ENCODE measurements at places on chromosomes 6 and 20.

DNA sequence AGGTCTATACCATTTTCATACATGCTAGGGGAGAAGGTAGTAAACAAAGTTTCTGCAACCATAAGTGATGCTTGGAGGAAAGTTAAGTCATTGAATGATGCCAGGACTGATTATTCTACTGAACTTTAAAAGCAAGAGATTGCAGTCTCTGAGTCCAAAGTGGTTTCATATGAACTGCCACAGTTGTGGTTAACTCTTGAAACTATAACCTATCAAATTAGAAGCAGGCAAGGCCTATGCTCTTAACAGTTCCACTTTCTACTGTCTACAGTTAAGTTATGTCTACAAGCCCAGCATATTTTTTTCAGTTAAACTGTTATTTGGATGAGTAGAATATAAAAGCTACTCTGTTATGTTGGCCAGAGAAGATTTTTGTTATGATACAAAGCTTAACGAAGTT lies 326.5 kb upstream of the RUNX2 start:
- no peak for DNase-seq

DNA sequence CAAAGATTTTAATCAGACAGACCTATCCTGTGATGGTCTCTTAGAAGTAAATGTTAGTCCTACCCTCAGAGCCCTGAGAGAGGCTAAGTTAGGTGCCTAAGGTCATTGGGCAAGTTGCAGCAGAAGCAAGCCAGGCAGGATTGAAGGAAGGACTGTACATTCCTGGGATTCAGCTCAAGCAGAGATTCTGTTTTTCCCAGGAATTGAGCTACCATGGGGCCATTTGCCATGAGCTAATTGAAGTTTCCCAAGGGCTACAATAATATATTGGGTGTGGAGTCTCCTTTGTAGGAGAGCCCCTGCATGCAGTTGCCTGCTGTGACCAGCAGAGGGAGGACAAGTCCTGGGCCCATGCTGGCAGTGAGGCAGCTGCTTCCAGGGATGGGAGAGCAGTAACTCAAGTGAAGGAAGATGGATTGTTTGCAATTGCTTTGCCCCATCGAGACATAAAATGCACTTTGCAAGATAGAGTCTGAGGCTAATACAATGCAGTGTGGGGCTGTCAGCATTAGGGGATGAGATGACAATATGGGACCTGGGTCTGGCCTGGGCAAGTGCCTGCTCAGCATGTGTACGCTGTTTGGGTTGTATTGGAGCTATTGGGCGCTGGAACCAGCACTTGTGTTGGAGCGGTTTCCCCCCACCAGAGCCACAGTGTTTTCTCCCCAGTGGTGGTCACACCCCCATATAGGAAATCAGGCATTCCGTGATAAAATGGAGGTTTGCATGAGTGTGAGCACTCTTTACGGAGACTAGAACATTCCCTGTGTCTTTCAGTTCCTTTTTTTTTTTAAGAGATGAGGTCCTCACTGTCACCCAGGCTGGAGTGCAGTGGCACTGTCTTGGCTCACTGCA lies 27.9 kb downstream of the DNMT3B start:
- DNase-seq, result peak; percentile 95

- DNase-seq, result no peak
Measured at GRCh38 chr6:82111818-82112217, 135.7 kb downstream of the IBTK start.

DNA sequence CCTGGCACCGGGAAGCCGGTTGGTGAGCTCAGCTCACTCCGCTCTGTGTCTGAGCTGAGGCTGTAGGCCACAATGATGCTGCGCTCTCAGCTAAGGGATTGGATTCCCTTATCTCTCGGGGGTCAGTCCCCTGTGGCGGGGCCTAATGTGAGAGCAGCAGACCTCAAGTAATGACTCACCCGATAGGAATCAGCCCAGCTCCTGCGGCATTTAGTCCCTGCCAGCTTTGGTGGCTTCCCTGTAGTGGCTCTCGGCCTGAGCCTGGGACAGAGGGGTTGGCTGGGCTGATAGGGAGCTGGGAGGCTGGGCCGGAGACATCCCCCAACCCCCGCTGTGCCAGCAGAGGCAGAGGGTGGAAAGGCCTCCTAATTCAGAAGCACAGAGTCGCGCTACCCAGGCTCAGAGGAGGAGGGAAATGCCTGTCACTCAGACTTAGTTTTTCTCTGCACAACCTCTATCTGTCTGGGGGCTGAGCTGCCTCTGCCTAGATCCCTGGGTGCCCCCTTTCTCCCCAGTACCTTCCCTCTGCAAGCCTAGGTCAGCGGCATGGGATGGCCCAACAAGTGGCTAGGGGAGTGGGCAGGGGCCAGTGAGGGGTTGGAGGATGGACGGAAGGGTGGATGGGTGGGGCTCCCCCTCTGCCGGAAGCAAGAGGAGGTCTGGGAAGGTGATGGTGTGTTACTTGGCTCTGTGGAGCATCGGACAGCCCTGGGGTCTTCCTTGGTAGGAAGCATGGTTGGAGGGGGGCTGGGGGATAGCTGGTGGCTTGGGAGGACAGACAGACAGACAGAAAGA lies 92.2 kb downstream of the CDH22 start:
- peak; percentile 64 for DNase-seq

DNA sequence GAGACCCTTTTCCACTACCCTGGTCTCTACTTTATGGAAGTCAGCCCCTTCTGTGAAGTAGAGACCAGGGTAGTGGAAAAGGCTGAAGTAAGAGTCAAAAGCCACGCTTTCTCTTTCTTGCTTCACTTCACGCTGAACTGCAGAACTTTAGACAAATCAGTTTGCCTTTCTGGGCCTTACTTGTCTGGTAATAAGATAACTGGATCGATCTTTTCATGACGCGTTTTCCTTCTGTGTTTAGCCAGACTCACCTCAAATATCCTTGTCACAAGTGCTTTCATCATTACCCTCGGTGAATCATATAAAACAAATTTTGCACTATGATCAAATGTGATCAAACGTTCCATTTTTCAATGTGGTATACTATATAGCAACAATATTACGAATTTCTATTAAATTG lies 170.7 kb downstream of the CLIC5 start:
- DNase-seq, result no peak

- DNase-seq, result no peak
Measured at GRCh38 chr20:17620371-17621228, 50.7 kb downstream of the DSTN start.

GRCh38 chr20:23225407-23226060 lies 125.1 kb upstream of the NXT1 start:
- peak; percentile 83 for DNase-seq

GRCh38 chr20:9261781-9262180 lies 192.9 kb downstream of the PLCB4 start:
- DNase-seq, result no peak

DNA sequence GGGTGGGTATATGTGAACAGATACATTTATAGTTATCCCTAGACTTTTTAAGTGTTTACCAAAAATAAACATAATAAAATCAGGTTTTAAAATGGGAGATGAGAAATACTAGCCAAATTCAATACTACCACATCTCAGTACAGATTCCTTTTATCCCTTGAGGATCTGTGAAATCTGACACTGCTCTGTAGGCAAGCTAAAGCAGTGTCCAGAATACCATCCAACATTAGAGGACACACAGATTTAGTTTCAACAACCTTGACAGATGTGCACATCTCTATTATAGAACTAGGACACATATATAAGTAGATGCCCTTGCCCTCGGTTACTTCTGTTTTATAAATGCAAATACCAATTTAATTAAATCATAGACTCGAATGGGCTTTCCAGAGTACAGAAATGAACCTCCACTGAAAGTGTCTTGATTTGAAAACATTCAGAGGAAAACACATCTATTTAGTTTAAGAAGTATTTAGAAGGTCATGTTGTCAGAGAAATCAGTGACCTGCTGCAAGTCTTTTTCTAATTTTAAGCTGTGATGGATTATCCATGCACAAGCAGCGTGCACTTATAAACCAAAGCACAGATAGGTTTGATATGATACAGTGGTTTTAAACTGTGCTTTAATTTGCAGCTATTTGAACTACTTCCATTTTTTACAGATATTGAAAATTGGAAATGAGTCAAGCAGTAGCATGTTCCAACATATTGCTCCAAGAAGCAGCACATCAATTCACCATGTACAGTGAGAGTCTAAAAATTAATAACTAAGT lies 156.3 kb upstream of the EPHA7 start:
- DNase-seq, result no peak

GRCh38 chr6:112956696-112957535 lies 609.8 kb downstream of the RFPL4B start:
- DNase-seq, result peak; percentile 48

DNA sequence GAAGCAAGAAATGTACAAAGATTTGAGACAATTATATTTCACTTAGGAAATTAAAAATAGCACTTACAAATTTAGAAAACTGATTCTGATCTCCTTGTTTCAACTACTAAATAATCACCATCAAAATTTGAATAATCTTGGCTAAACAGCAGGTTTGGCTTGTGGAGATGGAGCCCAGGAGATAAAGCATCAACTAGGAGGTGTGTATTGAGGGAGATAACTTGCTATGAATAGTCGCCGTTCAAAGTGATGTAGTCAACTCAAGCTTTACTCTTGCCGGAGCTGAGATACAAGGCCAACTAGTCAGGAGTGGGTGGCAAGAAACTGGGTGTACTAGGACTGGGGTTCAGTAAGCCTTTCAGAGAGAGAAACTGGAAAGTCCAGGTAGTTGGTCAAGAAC lies 117.7 kb downstream of the TRMT11 start:
- no peak for DNase-seq

GRCh38 chr6:14286634-14287428 lies 169.3 kb downstream of the CD83 start:
- DNase-seq, result no peak

GRCh38 chr6:40606526-40606925 lies 19.4 kb upstream of the LRFN2 start:
- DNase-seq, result no peak

DNA sequence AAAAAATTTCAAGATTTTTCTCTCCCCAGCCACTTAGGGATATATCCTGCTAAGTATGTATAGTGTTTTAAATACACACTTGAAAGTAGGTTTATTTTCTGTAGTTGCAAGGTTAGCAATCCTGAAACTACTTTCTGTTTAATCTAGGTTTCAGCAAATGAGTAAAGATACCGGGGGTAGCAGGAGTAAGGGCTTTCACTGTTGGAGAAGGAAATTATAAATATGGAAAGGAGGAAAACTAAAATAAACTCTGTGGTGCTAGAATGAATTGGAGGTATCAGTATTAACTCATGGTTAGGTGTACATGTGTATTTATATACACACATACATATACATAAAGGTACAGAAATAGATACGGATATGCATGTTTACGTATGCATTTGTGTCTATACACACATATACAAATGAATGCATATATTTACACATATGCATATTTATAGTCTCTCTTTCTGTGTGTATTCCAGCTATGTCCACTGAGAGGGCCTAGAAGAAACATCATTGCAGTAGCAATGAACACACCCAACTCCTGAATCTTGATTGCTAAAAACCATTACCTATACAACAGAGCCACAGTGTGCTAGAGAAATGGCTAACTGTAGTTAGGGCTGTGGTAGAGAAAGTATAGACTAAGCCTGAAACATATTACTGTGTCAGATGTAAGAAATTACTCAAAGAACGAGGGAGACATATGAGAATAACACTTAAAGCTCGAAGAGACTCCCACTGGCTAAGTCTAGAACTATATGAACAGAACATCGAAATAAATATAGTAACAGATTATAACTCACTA lies 95.9 kb upstream of the EMILIN3 start:
- DNase-seq, result no peak

GRCh38 chr6:55659304-55659703 lies 80.3 kb upstream of the HMGCLL1 start:
- DNase-seq, result no peak

GRCh38 chr20:63097336-63097831 lies 90.6 kb upstream of the BHLHE23 start:
- DNase-seq, result no peak

DNA sequence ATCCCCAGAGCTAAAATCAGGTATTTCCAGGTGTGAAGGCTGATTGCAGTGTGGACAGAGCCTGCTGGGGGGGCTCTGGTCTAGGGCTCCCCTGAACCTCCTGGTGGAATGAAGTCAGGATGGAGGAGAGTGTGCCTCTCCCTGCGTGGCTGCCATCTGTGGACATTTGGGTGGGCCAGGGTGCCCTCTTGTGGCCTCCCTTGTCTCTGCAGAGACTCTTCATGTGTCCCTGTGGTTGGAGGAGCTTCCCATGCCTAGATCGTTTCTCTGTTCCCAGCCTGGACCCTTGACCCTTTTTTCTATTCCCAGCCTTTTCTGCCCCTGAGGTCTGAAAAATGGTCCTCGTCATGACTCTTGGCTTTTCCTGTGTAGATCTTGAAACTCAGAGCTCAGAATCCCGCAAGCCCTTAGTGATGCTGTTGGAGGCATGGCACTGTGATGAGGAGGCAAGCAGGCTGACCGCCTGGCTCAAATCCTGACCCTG lies 9.9 kb upstream of the PSMF1 start:
- peak; percentile 85 for DNase-seq

DNA sequence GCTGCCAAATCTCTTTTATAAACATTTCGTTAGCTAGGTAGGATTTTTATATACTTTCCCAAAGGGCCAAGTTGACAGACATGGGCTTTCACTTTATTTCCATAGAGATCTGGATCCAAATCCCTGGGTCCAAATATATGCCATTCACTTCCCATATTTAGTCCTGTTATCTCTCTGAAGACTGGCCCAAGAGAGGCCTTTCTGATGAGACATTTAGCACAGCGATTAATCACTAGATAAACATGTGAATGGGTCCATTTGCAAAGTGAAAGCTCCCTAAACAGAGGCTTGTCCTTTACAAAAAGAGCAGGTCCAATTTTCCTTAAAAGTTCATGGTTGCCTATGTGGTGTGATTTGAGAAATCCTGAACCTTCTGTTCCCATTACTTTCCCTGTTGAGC lies 132.6 kb downstream of the TRMT11 start:
- no peak for DNase-seq

DNA sequence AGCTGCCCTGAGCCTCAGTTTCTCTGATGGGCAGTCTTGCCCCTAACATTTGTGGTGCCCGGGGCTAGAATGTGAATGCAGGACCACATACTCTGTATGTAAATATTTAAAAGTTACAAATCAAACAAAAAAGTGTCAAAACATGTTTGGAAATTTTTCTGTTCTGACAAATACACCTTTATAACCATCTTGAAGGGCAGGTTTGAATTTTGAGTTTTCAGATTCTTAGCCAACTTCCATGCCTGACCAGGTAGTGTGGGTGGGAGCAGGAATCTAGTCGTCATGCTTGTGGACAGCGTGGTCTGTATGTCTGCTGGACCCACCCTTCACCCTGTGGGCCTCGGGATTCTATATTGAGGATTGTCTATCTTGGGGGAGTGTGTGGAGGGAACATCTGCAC lies 325.1 kb downstream of the SOX4 start:
- DNase-seq, result no peak

DNA sequence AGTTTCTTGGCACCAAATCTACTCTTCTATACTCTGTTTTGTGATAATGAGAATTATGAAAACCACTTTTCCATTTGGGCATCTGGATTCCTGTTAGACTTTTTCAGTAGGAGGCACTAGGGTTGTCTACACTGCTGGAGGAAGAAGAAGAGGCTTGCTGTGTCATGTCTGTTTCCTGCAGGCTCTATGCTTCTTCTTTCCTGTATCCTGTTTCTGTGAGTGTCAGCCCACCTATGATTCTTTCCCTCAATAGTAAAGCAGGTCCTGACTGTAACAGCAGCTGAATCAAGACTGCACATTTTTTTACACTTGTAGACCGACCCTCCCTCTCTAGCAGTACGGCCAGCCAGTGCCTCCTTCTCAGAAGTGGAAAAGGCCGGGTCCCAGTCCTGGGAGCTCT lies 603.9 kb downstream of the HDGFL1 start:
- no peak for DNase-seq

GRCh38 chr6:158825038-158825950 lies 6.1 kb upstream of the EZR start:
- no peak for DNase-seq
